Eye (tissue), 1 donor: ENCODE measurements at places on chromosomes 1 and 21.

DNA sequence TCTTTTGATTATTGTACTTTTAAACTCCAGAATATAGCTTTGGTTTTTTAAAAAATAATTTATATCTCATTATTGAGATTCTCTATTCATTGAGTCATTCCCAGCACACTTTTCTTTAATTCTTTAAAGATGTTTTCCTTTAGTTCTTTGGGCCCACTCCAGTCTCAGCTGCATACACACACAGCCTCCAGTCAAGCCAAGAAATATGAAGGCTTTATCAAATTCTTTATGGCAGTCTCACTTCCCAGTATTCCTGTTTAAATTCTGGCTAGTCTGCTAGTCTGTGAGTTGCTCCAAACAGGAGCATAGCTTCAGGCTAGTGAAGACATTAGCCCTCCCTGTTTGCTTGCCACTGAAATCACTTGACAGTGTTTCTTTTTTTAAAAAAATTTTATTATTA is 61.2 kb downstream of the CRP start:
- no peak for DNase-seq

- DNase-seq: no peak
These were observed 471.1 kb upstream of the B3GALT2 start for GRCh38 chr1:193657552-193657951.

GRCh38 chr1:230441183-230442029 is 15.3 kb upstream of the PGBD5 start:
- no peak for DNase-seq

DNA sequence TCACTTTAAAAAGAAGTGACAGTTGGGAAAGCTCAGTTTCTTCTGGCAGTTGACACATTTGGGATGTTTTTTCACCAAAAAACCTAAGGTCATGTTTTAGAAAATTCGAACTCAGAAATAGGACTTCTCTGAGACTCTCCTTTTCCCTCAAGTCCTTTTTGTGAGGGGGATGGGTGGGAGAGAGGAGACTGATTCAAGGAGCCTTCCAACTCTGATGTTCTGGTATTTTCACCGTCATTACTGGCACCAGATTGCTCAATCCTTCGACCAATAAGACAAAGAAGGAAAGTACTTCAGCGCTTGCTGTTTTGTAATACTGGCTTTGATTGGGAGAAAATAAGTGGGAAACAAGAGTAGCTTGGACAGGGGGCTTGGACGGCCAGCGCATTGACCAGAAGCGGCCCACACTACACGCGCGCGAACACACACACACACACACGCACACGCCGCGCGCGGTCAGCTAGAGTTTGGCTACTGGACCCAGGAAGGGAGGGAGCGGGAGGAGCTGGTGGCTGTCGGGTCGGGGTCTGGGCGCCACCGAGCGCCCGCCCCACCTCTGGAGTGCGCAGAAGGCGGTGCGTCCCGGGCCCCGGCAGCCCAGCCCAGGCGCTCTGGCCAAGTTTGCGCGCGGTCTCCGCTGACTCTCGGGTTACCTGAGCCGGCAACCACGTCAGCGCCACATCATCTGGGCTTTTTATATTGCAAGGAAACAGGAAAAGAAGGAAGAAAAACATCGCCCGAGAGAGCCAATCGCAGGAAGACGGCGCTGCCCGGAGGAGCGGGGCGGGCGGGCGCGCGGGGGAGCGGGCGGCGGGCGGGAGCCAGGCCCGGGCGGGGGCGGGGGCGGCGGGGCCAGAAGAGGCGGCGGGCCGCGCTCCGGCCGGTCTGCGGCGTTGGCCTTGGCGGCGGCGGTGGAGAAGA is at the start of gene KCNK1:
TSS of gene KCNK1 (plus strand) at position 855 of the 921 bp plus-strand sequence. CDS start at position 921, 66 bp downstream.
- DNase-seq: peak; percentile 85

- no peak for DNase-seq
These were observed 3.1 kb upstream of the KRTAP21-1 start for GRCh38 chr21:30758306-30758705.

GRCh38 chr1:158516966-158517365 is 37.2 kb downstream of the OR6Y1 start:
- DNase-seq: no peak

- no peak for DNase-seq
These were observed 15.7 kb downstream of the DYRK3 start for GRCh38 chr1:206651014-206651413.

GRCh38 chr1:58896246-58897183 is 112.7 kb upstream of the JUN start:
- no peak for DNase-seq

DNA sequence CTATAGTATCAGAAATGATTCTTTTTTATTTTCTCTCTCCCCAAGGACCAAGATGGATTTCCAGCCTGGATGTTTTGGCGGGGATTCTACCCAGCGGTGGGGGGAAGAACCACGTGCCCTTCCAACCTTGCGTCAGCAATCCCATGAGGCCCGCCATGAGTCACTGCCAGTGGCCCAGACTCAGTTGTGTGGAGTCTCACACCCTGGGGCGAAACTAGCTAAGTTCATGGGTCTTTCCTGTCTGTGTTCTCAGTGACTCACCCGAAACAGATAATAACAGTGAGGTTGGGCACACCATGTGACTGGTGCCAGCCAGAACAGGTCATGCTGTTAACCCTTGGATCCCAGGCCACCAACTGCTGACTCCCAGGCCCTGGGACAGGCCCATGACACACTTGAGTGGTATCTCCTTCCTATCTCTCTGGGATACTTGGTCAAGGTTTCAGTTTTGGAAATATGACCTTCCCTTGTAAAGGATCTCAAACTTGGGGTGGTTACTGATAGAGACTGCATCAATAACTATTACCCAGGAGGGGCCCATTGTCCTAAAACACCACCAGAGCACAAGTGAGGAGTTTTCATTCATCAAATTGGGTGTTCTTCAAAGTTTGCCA is 98.0 kb upstream of the DUSP10 start:
- no peak for DNase-seq

DNA sequence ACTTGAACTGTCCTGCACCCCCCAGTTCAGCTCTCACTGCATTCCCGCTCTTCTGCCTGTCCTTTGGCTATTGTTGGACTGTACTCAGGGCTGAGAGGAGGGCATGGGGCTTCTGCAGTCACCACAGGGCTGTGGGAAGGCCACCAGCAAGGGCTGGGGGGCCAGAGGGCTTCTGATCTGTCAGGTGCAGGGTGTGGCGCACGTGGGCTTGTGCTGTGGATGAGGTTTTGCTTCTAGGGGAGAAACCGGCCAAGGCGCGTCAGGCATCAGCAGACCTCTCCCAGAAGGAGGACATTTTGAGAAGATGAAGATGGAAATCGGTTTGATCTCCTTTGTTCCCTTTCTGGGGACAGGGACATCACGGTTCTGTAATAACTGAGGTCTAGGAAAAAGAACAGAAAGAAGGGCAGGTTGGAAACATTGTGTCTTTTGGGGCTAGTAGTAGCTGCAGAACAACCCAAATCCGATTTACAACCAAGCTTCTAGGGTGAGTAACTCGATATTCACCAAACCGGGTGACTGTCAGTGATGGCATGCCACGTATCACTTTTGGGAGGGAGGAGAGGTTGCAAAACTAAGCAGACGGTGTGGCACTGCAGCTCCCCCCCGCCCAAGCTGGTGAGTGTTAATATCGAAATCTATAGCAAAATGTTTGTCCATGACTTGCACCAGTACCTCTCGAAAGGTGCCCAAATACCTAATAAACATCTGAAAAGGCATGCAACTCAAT is 40.9 kb downstream of the AGPAT3 start:
- no peak for DNase-seq

- DNase-seq: no peak
These were observed 4.2 kb upstream of the KIFAP3 start for GRCh38 chr1:170078610-170079189.

GRCh38 chr21:17829472-17829871 is 10.3 kb upstream of the C21orf91 start:
- DNase-seq: no peak

- no peak for DNase-seq
These were observed 47.5 kb upstream of the CTPS1 start for GRCh38 chr1:40932006-40932405.

DNA sequence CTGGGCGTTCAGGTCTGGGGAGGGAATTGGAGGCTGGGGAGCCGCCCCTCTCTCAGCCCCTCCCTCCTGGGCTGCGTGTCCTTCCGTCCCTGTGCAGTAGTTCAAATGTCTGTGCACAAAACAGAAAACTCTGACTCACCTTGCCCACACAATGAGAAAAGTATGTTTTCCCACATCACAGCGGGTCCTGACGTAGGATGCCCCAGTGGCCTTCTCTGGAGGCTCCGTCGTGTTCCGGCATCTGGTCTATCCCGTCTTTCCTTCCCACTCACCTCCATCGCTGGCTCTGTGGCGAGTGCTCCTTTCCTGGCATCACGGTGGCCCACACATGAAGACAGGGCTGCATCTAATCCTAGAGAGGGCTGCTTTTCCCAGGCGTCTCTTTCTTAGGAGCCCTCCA is 224.0 kb downstream of the KAZN start:
- DNase-seq: no peak

- DNase-seq: no peak
These were observed 2.0 kb upstream of the MAN1C1 start for GRCh38 chr1:25614501-25615171.

GRCh38 chr1:181175356-181175910 is 86.9 kb downstream of the IER5 start:
- no peak for DNase-seq

- DNase-seq: no peak
These were observed 69.2 kb upstream of the MAGI3 start for GRCh38 chr1:113320972-113321680.

GRCh38 chr1:248686815-248687214 is 15.8 kb downstream of the OR14I1 start:
- DNase-seq: no peak
